ENCODE measurements at places on chromosomes 4 and X.

DNA sequence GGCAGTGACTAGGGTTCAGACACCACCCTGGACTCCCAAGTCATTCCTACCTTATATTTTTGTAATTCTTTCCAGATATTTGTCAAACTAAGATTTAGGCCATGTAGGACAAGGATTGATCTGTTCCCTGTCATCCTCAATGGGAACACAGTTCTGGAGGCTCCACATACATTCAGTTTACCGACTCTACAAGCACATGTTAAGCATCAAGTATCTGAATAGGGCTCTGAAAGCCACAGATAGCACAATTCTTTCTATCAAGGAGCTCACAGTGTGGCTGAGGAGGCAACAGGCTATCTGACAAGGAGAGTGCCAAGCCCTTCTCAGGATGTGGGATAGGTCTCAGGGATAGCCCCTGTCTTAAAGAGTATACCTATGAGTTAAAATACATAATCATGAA is 37.0 kb upstream of the CXCL8 start:
- no peak for DNase-seq

- no peak for DNase-seq
Measured at GRCh38 chr4:48503233-48504025, 13.4 kb downstream of the ZAR1 start.

DNA sequence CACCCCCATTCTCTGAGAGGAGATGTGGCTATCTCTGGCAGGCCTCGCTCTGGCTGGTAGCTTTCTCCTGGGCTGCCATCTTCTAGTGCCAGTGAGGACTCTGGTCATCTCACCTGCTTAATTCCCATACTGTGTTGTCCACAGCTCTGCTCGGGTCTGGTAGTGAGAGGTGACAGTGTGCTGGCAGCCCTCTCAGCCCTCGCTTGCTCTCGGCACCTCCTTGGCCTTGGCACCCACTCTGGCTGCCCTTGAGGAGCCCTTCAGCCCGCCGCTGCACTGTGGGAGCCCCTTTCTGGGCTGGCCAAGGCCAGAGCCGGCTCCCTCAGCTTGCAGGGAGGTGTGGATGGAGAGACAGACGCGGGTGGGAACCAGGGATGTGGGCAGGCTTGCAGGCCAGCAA is 52.7 kb downstream of the CPLX1 start:
- no peak for DNase-seq

DNA sequence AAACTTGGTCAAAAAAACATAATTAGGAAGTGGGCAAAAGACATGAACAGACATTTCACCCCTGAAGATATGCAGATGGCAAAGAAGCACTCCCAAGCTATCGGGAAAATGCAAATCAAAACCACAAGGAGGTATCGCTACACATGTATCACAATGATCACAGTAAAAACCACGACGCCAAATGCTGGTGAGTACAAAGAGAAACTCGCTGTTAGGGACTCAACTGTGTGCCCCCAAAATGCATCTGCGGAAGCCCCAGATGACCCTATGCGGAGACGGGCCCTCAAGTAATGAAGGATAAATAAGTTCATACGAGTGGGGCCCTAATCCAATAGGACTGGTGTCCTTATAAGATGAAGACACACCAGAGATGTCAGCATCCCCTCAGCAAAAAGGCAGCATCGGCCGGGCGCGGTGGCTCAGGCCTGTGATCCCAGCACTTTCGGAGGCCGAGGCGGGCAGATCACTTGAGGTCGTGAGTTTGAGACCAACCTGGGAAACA is 10.2 kb downstream of the GAK start:
- no peak for DNase-seq

DNA sequence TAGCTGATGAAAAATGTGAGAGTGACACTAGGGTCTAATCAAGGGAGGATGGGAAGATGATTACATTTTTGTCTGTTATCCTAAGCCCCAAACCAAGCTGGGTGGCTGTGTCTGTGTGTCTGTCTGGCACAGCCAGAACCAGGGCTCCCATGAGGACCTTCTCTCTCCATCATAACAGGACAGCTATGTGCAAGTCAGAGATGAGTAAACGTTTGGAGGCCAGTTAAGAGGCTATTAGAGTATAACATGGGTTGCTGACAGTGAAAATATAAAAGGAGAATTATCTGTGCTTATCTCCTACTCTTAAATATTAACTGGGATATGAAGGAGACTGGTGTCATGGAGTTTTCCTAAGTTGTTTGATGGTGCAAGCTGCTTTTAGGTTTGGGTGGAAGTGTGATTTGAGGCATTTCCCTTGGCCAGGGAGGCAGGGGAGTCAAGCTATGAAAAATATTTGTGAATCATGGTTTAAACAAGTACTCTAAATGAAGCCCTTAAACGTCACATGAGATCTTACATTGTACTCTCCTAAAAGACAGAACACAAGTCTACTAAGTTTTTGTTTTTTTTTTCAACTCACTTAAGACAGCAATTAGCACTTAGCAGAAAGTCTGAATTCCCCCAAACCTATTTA is 156.2 kb downstream of the ENOX2 start:
- no peak for DNase-seq

Data from stimulated activated CD4-positive, alpha-beta T cell treated with anti-CD3 and anti-CD28 coated beads, Interleukin-12 subunit alpha, Interleukin-12 subunit beta, amount 100 ng/mL, for 24 hours (primary cell).